Common myeloid progenitor, CD34-positive (primary cell): ENCODE measurements at places on chromosomes 2 and 18.

DNA sequence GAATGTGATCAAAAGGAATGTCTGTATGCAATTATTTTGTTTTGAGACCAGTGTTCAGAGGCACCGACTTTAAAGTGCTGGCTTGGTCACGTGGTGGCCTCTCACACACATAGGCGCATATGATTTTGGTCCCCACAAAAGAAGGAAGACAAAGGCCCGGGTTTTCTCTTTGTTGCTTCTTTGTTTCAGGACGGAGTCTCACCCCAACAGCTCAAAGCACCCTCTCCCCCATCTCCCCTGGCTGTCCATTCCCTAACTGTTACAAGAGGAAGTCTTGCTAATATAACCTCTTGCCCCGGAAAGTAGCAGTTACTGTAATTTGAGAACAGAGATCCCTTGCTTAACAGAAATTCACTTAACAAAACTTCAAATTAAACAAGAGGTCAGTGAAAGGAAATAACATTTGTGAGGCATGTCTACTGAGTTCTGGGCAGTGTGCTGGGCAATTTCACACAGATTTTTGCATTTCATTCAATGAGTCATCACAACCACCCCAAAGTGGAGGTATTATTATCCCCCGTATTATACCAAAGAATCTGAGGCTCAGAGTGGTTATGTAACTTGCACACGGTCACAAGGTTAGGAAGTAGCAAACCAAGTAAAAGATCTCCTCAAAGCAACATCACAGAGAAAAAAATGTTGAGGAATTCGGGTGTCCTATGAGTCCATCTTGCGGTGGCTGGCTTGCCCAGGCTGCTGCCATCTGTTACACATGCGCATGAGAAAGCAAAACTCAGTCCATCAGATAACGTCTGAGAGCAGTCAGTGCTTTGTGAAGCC is 75.8 kb downstream of the SDC1 start:
- no peak for DNase-seq

- DNase-seq, result peak; percentile 40
These were observed 95.7 kb upstream of the POU3F3 start for GRCh38 chr2:104758199-104758620.

DNA sequence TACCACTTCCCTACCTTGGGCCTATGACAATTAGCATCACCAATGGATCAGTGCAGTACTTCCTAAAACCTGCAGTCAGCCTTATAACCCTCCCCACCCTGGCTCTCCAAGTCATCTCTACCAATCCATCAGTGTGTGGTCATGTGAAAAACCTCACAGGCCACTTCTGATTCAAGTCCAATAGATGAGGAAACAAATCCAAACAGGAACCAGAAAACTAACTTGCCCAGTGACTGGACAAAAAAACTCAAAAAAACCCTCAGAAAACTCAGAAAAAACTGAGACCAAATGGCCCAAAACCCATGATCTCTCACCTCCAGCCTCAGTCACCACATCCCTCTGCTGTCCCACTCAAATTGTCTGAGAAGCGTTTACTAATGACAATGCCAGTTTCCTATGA is 43.3 kb downstream of the TGFA start:
- peak; percentile 48 for DNase-seq

- DNase-seq, result peak; percentile 83
These were observed 5.5 kb downstream of the NHEJ1 start for GRCh38 chr2:219155054-219155644.

GRCh38 chr2:21123473-21124393 is at the start of gene TDRD15:
TSS of gene TDRD15 (plus strand) at chr2:21123968. CDS start at chr2:21137468, 13,500 bp downstream.
- DNase-seq, result no peak

- DNase-seq, result no peak
These were observed 448.4 kb downstream of the SLC4A3 start for GRCh38 chr2:220075835-220076234.

DNA sequence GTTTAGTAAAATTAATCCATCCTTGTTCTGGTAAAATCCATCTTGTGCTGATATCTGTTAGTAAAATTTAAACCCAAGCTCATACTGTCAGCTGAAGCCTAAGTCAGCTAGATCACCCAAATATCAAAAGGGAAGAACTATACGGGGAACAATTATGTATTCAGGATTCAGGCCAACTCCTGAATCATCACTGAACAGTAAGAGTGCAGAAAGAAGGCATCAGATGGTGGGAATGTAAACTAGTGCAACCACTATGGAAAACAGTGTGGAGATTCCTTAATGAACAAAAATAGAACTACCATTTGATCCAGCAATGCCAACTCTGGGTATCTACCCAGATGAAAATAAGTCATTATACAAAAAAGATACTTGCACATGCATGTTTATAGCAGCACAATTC is 81.8 kb downstream of the RAPGEF4 start:
- DNase-seq, result no peak

- no peak for DNase-seq
These were observed 167.0 kb downstream of the MYO5B start for GRCh38 chr18:50027996-50028395.

DNA sequence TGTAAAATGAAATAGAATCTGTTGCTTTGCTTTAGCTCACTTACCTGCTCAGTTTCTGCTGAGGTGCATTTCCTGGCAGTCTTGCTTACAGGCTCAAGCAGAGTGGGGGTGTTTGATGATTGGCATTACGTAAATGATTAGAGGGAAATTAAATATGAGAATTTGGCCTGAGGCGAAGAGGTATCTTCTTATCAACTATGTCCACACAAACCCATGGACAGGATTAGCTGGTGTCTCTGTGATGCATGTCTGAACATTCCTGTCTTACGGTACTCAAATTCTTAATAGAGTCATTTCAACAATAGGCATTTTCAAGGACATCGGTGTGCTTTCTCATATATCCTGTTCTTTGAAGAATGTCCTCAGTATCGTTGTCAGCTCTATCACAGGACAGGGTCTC is 102.1 kb downstream of the PRPF40A start:
- no peak for DNase-seq

- DNase-seq, result no peak
These were observed 322.1 kb upstream of the THUMPD2 start for GRCh38 chr2:40101131-40101575.

GRCh38 chr18:32771169-32771751 is 1.6 kb downstream of the KLHL14 start:
- DNase-seq, result no peak

GRCh38 chr18:51543658-51544155 is 346.2 kb upstream of the MEX3C start:
- DNase-seq, result no peak

- no peak for DNase-seq
These were observed 98.5 kb upstream of the GPR45 start for GRCh38 chr2:105143094-105143466.

DNA sequence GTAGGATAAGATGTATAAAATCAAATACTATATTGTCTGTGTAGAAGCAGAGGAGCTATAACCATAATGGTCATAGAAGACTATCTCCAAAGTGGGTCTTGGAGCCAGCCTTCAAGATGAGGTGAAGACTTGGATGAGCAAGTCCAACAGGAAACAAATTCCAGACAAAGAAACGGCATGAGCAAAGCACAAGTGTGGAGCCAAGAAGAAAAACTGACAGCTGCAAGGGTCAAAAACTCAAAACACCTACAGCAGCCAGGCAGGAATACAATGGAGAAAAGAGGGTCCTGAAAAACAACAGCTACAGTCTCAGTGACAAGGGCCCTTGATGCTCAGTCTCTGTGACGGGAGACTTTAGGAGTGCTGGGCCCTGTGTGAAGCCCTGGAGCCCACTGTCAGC is 102.4 kb downstream of the STK39 start:
- no peak for DNase-seq

- no peak for DNase-seq
These were observed 22.2 kb downstream of the TSN start for GRCh38 chr2:121777699-121778058.

GRCh38 chr2:152106464-152106863 is 7.6 kb upstream of the CACNB4 start:
- DNase-seq, result no peak

GRCh38 chr2:68753318-68753717 is 18.7 kb downstream of the ARHGAP25 start:
- DNase-seq, result no peak

DNA sequence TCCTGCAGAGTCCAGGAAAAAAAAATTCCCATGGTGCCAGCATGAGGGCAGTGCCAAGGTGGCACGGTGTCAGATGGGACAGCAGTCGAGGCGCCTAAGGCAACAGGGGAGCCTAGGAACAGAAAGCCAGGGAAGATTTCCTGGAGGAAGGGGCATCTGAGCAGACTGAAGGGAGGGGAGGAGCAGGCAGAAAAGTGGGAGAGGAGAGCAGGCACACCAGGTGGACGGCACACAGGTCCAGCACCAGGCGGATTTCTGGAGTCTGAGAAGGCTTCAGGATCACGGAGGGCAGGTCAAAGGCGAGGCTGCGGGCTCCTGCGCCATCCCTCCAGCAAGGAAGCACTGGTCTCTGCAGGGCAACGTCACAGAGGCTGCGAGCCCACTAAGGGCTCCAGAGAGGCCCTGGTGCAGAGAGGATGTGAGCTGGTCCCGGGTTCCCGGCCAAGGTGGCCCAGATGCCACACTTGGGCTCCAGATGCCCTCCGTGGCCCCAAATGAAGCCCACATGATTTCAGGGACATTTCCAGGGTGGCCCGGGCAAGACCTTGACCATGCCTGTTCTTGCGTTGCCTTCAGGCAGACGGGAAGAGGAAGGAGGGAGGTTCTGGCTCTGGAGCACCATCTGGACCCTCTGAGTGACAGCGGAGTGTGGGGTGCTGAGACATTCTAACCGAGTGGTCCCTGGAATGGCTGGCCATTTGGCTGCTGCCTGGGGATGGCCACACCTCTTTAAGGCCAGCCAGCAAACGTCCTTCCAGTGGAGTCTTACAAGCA is 4.1 kb downstream of the HS6ST1 start:
- no peak for DNase-seq

- DNase-seq, result no peak
These were observed 45.9 kb downstream of the HS1BP3 start for GRCh38 chr2:20604951-20605381.

- no peak for DNase-seq
These were observed 208.3 kb downstream of the ERBB4 start for GRCh38 chr2:212330263-212330662.

GRCh38 chr2:122736279-122736678 is 980.8 kb downstream of the TSN start:
- DNase-seq, result no peak

- no peak for DNase-seq
These were observed 83.8 kb downstream of the PARD3B start for GRCh38 chr2:204628926-204629712.

GRCh38 chr2:231104115-231104713 is 20.6 kb downstream of the HTR2B start:
- peak; percentile 80 for DNase-seq

GRCh38 chr18:596288-596881 is 403 bp upstream of the CLUL1 start:
- peak; percentile 68 for DNase-seq

GRCh38 chr18:75548353-75548905 is 120.9 kb upstream of the SMIM21 start:
- peak; percentile 19 for DNase-seq

DNA sequence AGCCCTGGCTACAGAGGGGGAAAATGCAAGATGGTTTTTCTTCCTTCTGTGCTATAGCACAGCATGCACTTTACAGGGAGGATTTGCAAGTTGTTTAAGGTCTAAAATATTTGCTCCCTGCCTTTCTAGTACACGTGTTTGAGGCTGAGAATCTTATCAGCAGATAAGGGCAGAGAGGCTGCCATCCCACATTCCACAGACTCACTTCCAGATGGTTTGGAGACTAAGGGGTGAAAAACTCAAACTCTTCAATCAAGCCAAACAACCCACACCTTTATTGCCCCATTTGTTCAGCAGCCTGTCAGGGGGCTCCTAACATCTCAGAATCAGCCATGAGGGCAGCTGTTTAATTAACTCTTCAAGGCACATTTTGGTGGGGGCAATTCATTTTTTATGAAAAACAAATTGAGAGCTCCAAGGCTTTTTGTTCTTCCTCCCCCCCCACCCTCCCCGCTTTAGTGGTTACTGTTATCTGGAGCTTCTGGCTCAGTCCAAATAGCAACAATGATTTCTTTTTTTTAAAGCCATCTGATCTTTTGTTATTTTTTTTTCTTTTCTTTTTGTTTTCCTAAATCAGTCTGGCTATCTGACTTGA is 242.6 kb upstream of the NT5C1B start:
- no peak for DNase-seq

GRCh38 chr18:37107748-37108522 is 279.0 kb downstream of the KIAA1328 start:
- no peak for DNase-seq

DNA sequence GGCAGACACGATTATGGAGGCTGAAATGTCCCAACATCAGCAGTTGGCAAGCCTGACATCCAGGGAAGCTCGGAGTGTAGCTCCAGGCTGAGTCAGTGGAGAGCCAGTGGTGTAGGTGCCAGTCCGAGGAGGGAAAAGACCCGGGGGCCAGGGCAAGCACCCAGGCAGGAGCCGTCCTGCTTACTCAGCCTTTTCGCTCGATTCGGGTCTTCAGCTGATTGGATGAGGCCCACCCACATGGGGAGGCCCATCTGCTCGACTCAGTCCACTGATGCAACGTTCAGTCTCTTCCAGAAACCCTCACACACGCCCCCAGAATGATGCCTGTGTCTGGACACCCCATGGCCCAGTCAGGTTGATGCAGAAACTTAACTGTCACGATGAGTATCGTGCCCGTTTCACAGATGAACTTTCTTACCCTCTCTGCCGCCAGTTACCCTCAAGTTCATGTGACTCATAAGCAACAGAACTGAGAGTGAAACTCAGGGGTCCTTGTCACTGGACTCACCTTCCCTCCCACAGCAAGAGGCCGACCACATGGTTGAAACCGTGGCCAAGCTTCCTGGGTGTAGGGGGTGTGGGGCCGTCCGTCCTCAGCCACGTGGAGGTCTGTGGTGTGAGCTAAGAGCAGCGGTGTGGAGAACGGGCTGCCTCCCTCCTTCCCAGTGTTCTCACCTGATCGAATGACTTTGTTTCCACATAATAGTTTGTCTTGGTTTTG is 197.4 kb upstream of the HDAC4 start:
- no peak for DNase-seq

GRCh38 chr2:46562451-46562840 is 83.1 kb downstream of the TMEM247 start:
- no peak for DNase-seq
